ENCODE measurements at places on chromosomes 7 and 10. TPM values are rescaled to one million over a fixed set of nuclear protein-coding genes. Genes with fewer than 3 reads are reported as not detected.
A peak's percentile ranks its signal among the peaks of the same experiment; 100 is the strongest.

Gene GPER1
- total RNA-seq = 7.7 TPM

Gene ZNF853
- 0.13 TPM for total RNA-seq

Gene TMEM26
- total RNA-seq = not detected

DNA sequence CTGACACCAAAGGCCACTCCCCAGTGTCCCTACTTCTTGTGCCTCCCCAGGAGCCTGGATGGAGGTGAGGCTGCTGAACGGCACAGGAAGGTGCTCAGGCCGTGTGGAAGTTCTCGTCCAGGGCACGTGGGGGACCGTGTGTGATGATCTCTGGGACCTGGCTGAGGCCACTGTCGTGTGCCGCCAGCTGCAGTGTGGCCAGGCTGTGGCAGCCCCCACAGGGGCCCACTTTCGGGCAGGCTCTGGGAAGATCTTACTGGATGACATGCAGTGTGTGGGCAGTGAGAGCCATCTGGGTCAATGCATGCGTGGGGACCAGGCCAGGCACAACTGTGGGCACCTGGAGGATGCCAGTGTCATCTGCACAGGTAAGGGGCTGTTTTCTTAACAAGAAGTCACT is 57.0 kb upstream of the C10orf120 start:
- no peak for DNase-seq

- no peak for DNase-seq
These were observed 1047.8 kb downstream of the NRG3 start for GRCh38 chr10:82922755-82923154.

DNA sequence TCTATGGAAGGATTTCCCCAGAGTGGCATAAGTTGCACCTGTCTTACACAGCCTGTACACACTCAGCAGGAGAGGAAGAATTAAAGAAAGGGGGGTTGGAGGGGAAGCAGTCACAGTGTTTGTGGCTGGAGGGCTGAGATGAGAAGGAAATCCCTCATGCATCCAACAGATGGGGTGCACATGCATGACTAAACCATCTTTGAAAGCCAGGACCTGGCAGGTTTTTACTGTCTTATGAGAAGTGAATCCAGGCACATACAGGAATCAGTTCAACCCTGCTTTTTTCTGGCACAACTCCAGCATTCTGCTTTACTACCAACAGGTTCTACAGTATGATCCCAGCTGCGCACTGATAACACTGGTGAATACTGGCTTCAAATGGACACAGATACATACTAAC is 107.7 kb downstream of the CACNA2D1 start:
- DNase-seq = no peak

GRCh38 chr10:49505076-49505475 is 33.8 kb downstream of the ERCC6 start:
- DNase-seq = no peak

GRCh38 chr7:99380032-99380822 is 5.7 kb downstream of the ARPC1B start:
- DNase-seq = peak; percentile 94

DNA sequence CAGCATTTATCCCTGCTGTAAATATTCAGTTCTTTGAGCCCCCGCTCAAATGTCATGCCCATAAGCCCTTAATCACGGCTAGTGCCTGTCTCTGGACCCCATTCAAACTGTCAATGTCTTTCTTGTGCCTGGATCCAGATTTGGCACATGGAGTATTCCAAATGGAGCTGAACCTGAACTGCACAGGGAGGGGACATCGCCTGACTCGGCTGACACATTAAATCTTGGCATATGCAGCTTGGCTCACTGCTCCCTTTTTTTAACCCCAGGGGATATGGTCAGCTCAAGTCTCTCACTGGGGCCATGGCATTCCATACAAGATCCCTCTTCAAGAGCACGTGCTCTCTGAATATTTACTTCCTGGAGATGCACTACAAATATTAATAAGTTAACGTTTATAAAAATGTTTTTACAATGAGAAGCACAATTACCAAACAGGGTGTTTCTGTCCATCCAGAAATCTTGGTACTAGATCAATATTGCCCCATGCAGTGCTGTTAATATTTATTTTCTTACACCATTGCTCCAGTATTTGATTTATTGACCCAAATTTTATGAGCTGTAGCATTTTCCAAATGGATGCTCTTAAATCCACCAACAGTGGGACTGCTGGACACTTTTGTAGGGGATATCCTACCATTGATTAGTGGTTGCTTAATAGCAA is 57.4 kb downstream of the FGFR2 start:
- DNase-seq = no peak

GRCh38 chr10:20059084-20059835 is 243.0 kb downstream of the PLXDC2 start:
- no peak for DNase-seq

- DNase-seq = no peak
These were observed 367.8 kb upstream of the C7orf33 start for GRCh38 chr7:148222721-148223120.

- no peak for DNase-seq
These were observed 5.2 kb downstream of the ADAP1 start for GRCh38 chr7:949021-949934.

DNA sequence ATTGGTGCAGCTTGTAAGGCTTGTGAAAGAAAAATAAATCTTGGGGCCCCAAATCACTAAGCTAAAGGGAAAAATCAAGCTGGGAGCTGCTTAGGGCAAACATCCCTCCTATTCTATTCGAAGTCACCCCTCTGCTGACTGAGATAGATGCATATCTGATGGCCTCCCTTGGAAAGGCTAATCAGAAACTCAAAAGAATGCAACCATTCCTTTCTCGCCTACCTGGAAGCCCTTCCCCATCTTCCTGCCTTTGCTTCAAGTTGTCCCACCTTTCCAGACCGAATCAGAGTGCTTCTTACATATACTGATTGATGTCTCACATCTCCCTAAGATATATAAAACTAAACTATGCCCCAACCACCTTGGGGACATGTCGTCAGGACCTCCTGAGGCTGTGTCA is 240.3 kb downstream of the SKIDA1 start:
- no peak for DNase-seq
